Colonic mucosa (tissue), 4 donors: ENCODE measurements at places on chromosomes 13 and 19. TPM values are rescaled to one million over a fixed set of nuclear protein-coding genes. Genes with fewer than 3 reads are reported as not detected.
A peak's percentile ranks its signal among the peaks of the same experiment; 100 is the strongest.

GRCh38 chr13:38017320-38017719 lies 147.7 kb upstream of the TRPC4 start:
- H3K4me3 ChIP-seq, result no peak overlapping the region
- H3K36me3 ChIP-seq, result no peaks in the 10 kb centered on the region
- H3K27ac ChIP-seq, result no peak overlapping the region
- H3K27me3 ChIP-seq, result no peaks in the 10 kb centered on the region
- H3K4me1 ChIP-seq, result no peaks in the 10 kb centered on the region

DNA sequence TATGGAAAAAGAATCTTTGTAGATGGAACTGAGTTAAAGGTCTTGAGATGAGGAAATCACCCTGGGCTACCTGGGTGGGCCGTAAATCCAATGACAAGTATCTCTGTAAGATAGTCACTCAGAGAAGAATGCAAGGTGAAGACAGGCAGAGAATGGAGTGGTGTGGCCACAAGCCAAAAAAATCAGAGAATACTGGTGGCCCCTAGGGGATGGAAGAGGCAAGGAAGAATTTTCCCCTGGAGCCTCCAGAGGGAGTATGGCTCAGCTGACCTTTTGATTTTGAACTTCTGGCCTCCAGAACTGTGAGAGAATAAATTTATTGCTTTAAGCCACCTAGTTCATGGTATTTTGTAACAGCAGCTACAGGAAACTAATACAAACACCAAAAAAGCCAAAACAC lies 32.7 kb upstream of the CSNK1A1L start:
- no peaks in the 10 kb centered on the region for H3K27me3 ChIP-seq
- DNase-seq, result no peak
- no peaks in the 10 kb centered on the region for H3K36me3 ChIP-seq
- no peak overlapping the region for H3K4me3 ChIP-seq
- no peak overlapping the region for H3K27ac ChIP-seq

SELENOV gene
- not detected for total RNA-seq

FFAR3 gene
- total RNA-seq, result not detected

DNA sequence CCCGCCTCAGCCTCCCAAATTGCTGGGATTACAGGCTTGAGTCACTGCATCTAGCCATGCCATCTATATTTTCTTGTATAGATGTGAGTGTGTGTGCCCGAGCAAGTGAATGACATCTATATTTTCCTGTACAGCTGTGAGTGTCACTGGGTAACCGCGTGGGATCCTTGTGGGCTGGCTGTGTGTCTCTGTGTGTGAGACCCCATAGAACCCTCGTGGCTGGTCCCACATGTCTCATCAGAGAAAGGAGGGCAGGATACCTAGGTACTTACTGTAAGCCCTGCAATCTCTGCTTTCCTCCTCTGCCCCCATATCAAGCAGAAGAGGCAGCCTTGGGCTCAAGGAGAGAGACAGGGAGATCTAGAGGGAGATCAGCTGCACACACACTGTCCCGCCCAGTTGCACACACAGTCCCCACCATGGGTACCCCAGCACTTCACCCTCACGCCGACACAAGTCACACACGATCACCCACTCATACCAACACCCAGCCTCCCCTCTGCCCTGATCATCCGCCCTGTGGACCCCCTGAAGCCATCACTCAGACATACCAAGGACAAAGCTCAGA lies 655 bp downstream of the DENND1C start:
- peak overlapping the region; percentile 24 for H3K27ac ChIP-seq
- peak overlapping the region; percentile 27 for H3K4me3 ChIP-seq
- no peak for DNase-seq
- H3K27me3 ChIP-seq, result no peaks in the 10 kb centered on the region
- H3K4me1 ChIP-seq, result no peaks in the 10 kb centered on the region

PVR gene
- 44.7 TPM for total RNA-seq

- H3K4me3 ChIP-seq, result peak overlapping the region; percentile 1
- peaks cover 5% of the 10 kb centered on the region for H3K4me1 ChIP-seq
- DNase-seq, result peak; percentile 70
- no peaks in the 10 kb centered on the region for H3K36me3 ChIP-seq
- H3K27me3 ChIP-seq, result no peaks in the 10 kb centered on the region
These were observed 330.8 kb downstream of the DLEU7 start for GRCh38 chr13:50512474-50513299.
